ENCODE measurements at places on chromosomes 7 and 10.

DNA sequence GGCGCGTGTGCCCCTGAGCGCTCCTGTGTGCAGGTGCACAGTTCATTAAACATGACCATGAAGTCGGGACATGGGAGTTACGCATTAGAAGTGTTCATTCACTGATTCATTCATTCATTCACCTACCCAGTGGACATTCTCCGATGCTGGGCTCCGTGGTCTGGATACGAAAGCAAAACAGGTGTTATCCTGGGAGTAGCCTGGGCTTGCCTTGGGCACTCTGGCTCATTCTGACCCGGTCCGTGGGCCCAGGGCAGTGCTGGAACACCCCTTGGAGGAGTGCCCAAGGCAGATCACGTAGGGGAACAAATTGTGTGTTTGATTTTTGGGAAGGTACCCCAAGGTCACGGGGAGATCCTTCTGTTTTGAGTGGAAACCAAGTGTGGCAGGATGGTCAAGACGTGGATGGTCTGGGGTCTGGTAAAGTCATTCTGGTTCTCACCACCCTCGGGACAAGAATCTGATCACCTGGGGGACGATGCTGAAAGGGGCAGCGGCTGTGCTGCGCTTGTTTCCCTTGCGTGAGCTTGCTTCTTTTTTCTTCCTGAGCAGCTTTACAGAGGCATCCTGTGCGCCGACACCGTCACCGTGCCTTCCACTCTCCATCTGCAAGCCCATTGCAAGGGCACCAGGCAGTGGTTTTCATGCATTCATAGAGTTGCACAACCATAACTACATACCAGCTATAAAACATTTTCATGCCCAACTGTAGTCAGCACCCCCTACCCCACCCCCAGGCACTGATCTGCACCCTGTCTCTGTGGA is 10.1 kb downstream of the ELFN1 start:
- DNase-seq = no peak

GRCh38 chr7:67847092-67847787 is 850.6 kb downstream of the TYW1 start:
- DNase-seq = no peak

- DNase-seq = no peak
These were observed 68.8 kb downstream of the ITGB8 start for GRCh38 chr7:20399521-20399920.

DNA sequence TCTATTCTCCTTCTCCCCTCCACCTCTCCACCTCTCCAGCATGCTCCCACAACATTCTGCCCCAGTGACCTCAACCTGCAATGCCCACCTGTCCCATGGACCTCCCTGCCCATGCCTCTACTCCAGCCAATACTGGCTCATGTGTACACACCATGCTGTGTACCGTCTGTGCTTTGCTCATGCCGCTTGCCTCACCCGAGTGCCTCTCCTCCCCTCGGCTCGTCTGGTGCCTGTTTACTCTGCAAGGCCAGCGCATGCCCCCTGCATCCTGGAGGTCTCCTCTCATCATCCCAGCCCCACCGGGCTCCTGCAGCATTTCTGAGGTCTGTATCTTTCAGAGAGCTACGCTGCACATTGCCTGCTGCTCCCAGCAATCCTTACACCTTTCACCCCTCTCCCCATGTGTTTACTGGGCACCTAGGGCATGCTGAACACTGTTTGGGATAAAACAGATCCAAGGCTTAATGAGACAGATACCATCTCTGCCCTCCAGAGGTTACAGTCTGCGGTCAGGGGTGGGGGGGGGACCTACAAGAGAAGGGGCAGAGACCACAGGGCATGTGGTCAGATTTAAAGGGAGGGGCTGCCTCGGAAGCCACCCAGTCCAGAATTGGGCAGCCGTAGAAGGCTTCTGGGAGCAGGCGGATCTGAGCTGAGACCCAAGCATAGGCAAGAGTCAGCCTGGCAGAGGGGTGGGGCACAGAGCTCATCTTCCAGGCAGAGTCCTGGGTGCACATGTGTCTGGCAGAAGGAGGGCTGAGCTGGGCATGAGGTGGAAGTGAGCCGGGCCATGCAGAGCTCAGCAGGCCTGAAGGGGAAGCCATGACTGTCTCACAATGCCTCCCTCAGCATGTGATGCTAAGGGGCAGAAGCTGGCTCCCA is 29.6 kb upstream of the PSAP start:
- no peak for DNase-seq

DNA sequence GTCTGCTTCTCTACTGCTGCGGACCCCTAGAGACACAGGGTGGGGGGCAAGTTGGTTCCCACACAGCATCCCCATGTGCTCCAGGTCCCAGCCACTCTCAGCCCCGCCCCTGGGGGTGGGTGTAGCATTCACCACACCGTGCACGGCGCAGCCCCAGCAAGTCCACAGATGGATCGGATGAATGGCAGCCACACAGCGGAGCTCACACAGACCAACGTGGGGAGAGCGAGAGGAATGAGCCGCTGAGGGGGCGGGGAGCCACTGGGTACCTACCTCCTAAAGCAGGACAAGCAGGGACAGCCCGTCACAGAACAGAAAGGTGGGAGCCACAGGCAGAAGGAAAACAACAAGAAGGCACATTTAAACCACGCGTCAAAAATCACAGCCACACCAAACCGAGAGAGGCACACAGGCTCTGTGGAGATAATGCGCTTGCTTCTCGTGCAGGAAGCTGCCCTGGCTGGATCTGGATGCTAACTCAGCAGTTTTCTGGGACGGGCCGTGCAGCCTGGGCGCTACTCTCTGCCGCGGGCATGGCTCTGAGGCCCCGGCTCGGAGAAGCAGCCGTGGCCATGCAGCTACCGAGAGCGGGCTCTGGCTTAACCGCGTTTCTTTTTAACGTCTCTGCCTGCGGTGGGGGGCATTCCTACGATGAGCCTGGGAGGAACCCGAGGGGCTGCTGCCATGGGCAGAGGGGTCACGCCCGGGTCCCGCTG is 102.5 kb downstream of the CYTH3 start:
- DNase-seq = no peak

DNA sequence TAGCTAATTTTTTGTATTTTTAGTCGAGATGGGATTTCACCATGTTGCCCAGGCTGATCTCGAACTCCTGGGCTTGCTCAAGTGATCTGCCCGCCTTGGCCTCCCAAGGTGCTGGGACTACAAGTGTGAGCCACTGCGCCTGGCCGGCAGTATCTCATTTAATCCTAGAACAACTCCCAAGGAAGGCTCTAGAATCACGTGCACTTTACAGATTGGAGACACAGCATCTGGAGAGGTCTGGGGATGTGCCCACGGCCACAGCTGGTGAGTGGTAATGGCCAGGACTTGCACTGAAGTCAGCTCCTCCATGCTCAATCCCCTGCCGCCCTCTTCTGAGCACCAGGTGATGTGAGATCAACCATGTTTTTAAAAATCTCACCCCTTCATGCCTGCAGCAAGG is 43.1 kb downstream of the CARD11 start:
- DNase-seq = no peak

DNA sequence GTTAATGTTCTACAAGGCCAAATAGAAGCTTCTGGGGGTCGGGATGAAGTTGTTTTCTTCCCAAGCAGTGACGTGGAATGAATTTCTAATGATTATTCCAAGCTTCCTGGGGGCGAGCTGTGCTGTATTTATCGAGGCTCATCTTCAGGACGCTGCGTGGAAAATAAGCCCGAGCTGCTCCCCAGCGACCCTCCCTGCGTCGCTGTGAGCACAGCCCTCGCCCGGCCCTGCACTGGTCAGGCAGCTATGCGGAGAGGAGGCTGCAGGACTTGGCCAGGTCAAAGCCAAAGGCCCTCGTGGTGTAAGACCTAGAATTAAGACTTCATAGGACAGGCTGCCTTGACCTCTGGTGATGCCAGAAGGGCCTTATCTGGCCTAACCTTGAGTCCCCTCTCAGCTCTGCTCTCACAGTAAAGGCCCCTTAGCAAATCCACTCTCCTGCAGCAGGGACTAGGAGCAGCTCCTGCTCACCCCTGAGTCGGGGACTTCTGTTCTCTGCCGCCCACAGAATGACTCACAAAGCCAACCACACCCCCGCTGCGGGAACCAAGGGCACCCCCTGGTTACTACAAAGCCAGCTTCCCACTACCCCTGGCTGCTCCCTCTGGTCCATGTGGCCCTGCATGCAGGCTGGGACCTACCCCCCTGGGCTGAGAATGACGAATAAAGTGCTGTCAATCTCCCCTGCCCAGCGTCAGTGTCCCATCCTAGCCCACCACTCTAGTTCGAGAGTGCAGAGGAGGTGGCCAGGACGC is 501.6 kb downstream of the TCERG1L start:
- DNase-seq = no peak

- no peak for DNase-seq
These were observed 256.8 kb downstream of the BMPER start for GRCh38 chr7:34162027-34162565.

DNA sequence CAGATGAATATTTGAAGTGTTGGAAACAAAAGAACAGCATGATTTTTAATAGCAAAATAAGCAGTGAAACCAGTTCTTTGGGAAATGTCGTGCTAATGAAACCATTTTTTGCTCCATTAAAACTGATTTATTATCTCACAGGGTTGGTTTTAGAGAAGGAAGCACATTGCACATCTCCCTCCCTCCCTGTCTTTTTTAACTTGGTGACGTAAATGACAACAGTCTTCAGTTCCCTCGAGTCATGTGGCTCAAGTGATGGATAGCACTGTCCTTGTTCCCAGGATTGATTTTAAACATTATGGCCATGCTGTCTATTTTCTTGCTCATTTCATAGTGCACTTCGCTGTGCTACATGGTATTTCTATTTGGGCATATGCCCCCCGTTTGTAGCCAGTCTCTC is 105.9 kb downstream of the DOCK1 start:
- DNase-seq = no peak

DNA sequence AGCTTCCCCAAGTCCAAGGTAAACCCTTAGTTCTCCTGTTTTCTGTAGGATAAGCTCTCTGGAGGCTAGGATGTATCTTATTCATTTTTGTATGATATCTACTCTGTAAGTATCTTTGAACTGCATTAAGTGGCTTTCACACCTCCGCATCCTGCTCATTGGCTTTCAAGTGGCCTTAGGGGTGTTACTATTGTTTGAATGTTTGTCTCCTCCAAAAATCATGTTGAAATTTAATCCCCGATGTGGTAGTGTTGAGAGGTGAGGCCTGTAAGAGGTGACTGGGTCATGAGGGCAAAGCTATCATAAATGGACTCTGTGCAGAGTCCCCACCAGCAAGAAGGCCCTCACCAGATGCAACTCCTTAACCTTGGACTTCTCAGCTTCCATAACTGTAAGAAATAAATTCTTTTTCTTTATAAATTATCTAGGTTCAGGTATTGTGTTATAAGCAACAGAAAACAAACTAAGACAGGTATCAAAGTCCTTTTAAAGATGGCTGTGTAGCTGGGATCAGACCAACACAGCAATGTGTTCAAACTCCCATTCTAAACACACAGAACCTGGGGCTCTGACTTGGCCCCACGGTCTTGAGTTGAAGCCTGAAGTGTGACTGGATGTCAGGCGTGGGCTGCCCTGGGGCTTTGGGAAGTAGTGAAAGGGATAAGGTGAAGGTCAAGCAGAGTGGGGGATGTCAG is 25.9 kb downstream of the TBXAS1 start:
- no peak for DNase-seq

DNA sequence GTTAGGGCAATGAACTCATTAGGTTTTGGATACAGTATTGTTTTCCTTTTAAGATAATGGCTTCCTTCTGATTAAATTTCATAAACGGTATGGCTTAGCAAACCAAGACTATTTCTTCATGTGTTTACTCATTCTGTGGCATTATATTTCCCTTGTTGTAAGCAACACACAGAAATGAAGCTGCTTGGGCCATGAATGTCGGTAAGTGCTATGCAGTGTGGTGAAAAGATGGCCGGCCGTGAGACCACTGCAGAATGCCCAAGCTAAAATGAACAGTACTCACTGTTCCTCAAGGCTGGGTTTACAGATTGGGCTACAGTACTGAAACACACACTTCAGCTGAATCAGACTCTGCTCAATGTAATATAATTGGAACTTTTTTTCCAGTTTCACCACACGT is 8.1 kb downstream of the APBB1IP start:
- no peak for DNase-seq

DNA sequence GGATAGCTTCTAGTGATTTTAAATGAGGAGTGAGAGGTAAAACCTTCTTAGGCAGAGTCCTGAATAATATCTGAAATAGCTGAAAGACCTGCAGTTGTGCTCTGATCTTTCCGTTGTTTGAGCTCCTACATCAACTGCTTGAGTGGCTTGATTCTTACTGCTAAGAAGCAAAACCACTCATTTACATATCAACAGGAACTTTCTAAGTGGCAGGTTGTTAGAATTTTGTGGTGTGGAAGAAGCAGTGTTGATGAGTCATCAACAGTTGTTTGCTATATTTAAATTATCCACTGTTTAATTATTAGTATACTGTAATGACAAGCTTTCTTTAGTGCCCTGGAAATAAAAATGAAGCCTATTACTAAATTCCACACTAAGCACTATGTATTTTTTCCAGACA is 689.5 kb downstream of the DNAJB9 start:
- DNase-seq = no peak

DNA sequence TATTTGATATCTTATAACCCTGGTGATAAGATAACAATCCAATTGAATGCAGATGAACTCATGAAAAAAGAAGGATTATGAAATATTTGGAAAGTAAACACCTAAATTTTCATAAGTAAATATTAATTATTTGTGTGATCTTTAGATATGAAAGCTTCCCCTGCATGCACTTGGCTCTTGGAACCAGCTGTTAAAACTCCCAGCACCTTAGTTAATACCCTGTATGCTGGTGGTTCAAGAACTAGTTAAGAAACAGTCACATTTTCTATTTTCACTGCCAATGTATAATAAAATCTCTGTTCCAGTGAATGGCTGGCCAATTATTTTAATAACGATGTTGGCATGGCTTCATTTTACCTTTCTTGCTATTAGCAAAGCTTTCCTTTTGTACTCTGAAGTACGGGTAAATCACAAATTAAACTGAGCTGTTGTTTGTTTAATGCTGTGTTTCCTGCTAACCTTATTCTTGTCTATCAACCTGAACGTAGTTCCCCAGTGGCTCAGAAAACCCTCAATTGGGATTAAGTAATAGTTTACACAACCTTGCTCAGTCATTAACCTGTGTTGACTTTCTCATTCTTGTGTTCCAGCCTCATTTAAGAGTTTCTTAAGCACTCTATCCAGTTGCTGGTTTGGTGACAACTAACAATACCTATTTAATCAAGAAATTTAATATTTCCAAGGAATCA is 38.9 kb downstream of the MET start:
- no peak for DNase-seq

GRCh38 chr10:77970869-77971803 is 44.6 kb upstream of the DLG5 start:
- no peak for DNase-seq

GRCh38 chr10:61812052-61812721 is 89.3 kb upstream of the ARID5B start:
- DNase-seq = no peak

- DNase-seq = no peak
These were observed 562.9 kb upstream of the ADARB2 start for GRCh38 chr10:2300231-2300630.

DNA sequence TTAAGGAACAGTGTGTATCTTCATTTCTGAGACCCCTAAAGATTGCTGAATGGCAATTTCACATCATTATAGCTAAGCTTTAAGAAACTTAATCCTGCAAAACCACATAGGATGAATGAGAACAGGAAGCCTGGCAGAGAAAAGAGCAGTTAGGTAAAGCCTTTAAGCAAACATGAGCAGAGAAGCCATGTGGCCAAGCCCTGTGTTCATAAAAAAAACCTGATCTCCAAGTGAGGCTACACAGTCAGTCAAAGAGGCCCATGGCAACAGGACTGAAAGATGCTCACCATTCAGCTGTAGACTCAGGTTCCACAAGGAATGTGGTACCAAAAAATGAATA is 9.3 kb downstream of the LIPA start:
- DNase-seq = no peak

Data from stimulated activated CD8-positive, alpha-beta memory T cell treated with anti-CD3 and anti-CD28 coated beads, Interleukin-12 subunit alpha, Interleukin-12 subunit beta, amount 100 ng/mL, for 4 hours (primary cell).